ENCODE measurements at places on chromosomes 5 and 9.

DNA sequence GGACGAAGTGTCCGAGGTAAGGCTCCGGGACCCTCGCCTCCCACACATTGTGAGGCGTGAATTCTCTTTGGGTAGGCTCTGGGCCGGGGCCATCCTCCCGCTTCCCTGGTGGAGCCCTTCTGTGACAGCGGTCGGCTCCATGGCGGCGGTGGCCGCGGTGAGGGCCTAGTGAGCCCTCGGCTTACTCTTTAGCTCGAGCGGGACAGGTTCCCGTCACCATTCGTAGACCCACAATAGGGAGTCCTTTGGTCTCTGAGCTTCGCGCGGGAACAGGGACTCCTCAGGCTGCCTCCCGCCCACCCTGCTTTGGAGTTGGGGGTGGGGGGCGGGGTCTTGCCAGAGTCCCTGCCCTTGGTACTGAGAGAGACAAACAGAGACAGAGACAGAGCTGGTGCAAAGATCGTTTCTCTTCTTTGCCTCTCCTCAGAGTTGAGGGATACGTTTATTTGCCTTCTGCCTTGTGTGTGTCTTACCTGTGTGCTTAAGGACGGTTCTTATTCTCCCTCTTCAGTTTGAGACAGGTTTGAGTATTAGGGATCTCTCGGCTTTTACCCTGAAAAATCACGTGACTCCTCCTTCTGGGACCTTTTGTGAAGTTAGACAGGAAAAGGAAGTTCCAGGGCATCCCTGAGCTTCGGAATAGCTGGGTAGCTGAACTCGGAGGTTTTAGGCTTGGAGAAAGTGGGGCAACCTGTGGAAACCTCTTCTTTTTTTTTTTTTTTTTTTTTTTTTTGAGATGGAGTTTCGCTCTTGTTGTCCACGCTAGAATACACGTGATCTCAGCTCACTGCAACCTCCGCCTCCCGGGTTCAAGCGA lies 833 bp downstream of the ANKHD1 start:
- peak; percentile 51 for DNase-seq

GRCh38 chr5:128126241-128126640 lies 42.7 kb downstream of the SLC12A2 start:
- DNase-seq: no peak

DNA sequence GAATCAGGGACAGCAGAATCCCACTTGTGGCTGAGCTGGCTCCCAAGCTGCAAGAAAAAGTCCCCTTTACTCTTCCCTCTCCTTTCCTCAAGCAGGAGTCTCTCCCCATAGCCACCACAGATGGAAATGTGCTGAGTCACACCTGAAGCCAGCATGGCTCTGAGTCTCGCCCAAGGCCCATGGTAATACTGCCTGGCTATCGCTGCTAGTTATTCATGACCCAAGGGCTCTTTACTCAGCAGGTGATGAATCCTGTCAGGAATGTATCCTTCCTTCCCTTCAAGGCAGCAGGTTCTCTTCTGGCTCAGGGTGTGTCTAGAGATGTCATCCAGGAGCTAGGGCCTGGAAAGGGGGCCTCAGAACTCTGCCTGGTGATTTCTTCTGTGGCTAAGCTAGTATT lies 403.3 kb upstream of the PTPRD start:
- no peak for DNase-seq

- no peak for DNase-seq
These were observed 182.9 kb upstream of the NUDT12 start for GRCh38 chr5:103745353-103746065.

GRCh38 chr5:57066924-57067596 lies 106.8 kb upstream of the GPBP1 start:
- no peak for DNase-seq

- no peak for DNase-seq
These were observed 71.8 kb upstream of the TTC23L start for GRCh38 chr5:34767180-34767579.

DNA sequence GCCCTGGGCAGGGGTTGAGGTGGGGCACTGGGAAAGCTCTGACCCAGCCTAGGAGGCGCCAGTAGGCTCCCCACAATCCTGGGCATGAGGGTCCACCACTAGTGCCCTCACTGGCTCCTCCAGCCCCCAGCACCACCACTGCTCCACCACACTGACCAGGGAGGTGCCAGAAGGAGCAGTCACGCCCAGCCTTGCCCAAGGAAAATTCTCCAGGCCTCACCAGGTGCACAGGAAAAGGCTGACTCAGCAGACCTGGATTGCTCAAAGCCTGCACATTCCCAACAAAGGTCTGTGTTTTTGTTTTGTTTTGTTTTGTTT lies 62.9 kb downstream of the ZNF354C start:
- DNase-seq: no peak

DNA sequence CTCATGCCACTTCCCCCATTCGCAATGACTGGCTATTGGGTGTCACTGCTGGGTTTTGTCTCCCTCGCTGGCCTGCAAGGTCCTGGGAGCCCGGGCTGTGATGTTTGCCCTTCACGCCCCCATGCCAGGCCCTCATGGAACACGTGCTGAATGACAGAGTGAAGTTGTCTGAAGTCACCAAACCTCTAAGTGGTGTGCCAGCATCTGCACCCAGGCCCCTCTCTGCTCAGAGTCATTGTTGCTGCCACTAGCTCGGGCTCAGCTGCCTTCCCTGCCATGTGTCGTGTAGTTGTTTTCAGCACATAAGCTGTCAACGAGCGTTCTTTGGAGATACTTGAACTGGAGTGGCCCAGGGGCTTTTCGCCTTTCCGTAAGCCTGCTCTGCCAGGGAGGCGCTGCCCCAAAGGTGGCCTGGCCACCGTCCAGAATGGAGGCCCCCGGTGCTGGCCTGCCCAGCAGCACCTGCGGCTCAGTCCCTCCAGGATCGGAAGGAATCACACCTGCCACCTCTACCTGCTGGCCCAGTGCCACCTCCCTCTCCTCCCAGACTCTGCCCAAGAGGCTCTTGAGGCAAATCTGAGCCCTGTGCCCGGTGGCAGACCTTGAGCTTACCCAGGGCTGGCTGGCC lies 250.1 kb downstream of the PBX3 start:
- DNase-seq: no peak

GRCh38 chr5:143968071-143968878 lies 156.3 kb downstream of the HMHB1 start:
- DNase-seq: no peak

DNA sequence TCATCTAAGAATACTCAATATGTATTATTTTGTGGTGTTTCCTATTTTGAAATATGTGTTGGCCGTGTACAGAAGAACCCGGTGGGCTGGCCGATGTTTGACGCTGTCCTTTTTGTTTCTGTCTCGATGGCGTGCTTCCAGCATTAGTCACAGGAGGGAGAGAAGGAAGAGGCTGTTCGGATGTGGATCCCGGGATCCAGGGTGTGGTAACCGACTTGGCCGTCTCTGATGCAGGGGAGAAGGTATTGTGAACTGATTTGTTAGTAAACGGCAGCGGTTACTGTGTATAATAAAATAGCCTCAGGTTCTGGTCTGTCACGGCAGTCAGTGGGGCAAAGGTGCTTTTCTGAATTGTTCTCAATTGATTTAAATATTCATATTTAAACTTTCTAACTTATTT lies 275.0 kb downstream of the ARHGEF28 start:
- no peak for DNase-seq

DNA sequence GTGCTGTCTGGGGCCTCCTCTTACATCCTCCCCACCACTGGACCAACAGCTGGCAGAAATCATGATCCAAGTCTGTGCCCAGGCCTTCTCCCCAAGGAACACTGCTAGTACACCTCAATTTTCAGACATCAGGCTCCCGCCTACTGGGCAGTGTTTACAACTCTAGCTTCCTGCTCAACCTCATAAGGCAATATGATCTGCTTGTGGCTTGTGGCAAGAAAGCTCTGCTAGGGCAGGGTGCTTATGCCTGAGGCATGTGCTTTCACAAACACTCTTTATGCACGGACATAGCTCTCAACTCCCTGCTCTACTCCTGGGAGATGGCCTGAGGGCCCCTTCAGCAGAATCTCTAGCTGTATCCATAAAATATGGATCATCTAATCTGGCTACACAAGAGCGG lies 32.5 kb downstream of the SH3TC2 start:
- DNase-seq: no peak

GRCh38 chr5:138719811-138720210 lies 33.4 kb upstream of the CTNNA1 start:
- DNase-seq: no peak

- peak; percentile 8 for DNase-seq
These were observed 6.6 kb upstream of the FAM151B start for GRCh38 chr5:80481019-80481893.

DNA sequence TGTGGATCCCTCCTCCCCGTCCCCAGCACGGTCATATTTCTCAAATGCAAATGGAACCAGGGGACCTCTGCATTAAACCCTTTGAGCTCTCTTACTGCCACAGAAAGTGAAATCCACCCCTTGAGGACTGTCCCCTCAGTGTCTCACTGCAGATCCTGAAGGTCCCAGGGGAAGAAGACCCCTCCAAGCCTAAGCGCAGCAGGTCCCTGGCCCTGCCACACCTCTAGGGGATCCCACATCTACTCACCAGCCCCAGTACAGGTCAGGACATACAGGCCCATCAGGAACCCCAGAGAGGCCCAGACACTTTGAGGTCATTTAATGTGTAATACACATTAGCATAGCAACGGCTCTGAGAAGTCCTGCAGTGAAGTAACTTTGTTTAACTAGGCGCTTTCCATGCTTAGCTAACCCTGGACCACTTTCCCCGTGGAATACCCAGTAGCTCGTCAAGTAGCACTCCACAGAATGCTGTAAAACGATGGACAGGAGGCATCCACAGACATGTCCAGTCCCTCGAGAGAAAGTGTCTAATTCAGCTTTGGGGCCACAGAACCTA lies 54.7 kb upstream of the ALDH1B1 start:
- no peak for DNase-seq

GRCh38 chr9:20725675-20726074 lies 41.6 kb downstream of the FOCAD start:
- DNase-seq: no peak

GRCh38 chr5:37859805-37860204 lies 20.0 kb upstream of the GDNF start:
- no peak for DNase-seq

GRCh38 chr9:91546574-91546973 lies 122.9 kb upstream of the NFIL3 start:
- DNase-seq: no peak

GRCh38 chr9:117466111-117466510 lies 51.3 kb upstream of the ASTN2 start:
- no peak for DNase-seq

- no peak for DNase-seq
These were observed 115.0 kb downstream of the CETN3 start for GRCh38 chr5:90294604-90295003.

DNA sequence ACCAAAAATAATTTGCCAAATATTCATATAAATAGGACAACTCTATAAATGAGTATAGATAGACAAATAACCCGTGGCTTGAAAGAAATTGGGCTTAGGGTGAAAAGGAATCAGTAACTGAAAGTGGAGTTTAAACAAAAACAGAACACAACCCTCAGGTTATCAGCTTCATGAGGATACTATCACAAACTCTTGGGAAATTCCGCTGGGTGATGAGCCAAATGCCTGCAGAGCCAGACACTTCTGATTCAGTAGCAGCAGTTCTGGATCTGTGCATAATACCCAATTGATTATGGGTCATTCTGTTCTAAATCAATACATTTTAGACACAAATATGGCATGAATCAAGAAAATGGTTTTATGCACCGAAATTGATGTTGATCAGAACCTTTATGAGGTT lies 72.4 kb downstream of the CAMK4 start:
- no peak for DNase-seq

DNA sequence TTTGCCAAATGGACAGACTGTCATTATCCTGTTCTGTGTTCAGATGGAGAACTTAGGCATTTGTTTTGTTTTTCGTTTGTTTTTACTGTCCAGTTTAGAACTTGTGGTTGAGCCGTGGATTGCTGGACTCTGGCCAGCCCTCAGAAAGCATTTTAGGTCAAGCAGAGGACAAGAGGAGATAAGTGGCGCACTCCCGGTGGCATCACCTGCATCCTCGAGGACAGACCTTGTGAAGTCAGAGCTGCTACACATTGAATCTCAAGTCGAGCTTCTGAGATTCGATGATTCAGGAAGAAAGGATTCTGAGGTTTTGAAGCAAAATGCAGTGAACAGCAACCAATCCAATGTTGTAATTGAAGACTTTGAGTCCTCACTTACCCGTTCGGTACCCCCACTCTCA lies 8.9 kb downstream of the MTRR start:
- no peak for DNase-seq

GRCh38 chr9:8904771-8905515 lies 1105.4 kb upstream of the DMAC1 start:
- no peak for DNase-seq

DNA sequence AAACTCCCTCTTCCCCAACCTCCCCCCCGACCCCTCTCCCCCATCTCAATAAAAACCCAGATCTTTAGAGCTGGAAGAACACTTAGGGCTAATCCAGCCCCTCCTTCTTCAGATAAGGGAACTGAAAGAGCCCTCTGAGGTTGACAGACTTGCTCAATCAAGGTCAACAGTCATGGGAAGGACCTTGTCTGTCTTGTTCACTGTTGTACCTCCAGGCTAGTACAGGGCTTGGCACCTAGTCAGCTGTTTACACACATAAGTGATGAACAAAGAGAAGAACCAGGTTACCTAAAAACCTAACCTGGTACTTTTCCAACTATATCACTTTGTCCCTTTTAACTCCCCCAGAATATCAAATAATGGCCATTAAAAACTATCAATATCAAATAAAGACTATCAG lies 2.4 kb downstream of the TTC39B start:
- no peak for DNase-seq

GRCh38 chr5:68116408-68116807 lies 99.1 kb upstream of the PIK3R1 start:
- no peak for DNase-seq

DNA sequence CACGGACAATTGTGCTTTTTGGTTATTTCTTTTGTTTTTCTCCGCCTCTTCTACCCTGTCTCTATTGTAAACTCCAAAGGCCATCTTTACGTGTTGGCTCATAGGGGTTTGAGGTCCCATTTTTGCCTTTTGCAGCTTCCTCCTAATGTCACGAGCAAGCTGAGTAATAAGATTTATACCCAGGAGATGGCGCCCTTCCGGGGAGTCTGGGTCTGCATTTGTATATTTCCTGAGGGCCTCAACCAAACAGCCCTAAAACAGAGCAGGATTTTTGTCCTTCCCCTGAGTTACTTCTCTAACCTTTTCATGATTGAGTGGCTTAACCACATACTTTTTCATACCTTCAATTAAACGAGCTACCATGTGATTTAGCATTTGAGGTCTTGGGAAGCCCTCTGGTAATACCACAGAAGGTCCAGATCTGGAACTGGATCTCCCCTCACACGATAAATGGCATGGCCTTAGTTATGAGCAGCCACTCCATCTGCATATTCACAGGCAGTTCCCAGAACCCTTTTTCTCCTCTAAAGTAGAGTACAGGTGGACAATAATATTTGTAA lies 11.2 kb upstream of the CFAP95 start:
- peak; percentile 18 for DNase-seq

GRCh38 chr5:134090522-134090921 lies 24.0 kb upstream of the TCF7 start:
- DNase-seq: no peak
